ENCODE measurements at places on chromosomes 6 and 20.
A peak's percentile ranks its signal among the peaks of the same experiment; 100 is the strongest.

- no peak for DNase-seq
These were observed 70.9 kb downstream of the JARID2 start for GRCh38 chr6:15316754-15317153.

GRCh38 chr6:36280467-36280866, 10.6 kb downstream of the PNPLA1 start:
- no peak for DNase-seq

DNA sequence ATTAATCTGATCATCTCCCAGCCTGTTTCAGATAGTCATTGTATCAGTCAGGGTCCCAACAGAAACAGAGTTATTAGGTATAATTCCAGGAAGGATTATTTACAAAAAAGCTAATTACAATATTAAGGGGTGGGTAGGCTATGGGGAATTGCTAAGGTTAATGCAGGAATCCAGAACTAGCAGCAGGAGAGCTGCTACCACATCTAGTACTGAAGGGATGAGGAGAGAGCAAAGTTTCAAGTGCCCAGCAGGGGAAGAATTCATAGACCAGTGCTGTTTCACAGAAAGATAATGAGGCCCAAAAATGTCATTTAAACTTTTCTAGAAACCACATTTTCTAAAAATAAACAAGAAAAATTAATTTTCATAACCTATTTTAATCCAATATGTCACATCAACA, 284.2 kb downstream of the HACE1 start:
- DNase-seq = no peak

DNA sequence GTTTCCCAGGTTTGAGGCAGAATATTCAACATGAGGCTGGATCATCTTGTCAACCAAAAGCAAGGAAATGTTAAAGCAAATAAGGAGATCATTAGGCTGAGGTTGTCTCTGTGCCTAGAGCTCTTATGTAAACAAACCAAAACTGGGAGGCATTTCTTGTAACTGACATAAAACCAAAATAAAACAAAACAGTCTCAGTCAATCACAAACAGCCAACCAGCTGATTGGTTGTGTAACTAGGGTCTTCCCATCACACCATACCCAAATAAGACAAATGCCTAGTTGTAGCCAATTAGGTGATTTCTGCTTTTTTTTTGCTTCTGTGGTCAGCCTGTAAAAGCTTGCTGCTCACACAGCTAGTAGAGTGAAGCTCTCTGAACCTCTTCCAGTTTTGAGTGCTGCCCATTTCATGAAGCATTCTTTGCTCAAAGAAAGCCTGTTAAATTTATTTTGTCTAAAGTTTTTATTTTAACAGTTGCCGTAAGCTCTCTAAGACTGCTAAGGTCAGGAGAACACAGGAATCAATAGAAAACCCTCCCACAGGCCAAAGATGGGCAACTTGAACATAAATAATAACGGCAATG, 8.9 kb upstream of the FITM2 start:
- no peak for DNase-seq

GRCh38 chr6:132505158-132505557, 7.8 kb downstream of the STX7 start:
- no peak for DNase-seq

DNA sequence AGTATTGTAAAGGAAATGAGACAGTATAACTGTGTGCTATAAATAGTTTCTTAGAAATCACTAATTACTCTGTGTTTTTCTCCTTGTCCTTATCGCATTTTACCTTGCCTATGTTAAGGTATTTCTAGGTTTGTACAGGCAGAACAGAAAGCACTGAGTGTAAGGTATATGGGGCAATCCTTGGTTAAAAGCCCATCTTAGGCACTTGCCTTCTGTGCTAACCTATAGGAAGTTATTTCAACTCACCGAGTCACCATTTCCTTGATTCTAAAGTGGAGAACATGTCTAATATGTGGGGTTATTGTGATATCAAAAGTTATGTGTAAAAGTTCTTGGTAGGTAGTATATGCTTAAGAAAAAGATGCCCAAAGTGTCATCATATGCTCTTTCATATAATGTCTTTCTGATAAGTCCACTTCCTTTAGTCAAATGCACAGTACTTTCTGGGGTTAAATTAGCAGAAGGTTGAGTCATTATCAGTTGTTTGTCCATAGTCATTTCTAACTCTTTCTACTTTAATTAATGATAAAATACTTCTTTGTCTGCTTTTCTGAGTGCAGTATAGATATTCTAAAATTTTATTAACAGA, 276.4 kb downstream of the UTRN start:
- DNase-seq = no peak

- DNase-seq = no peak
These were observed 32.3 kb downstream of the FRMD1 start for GRCh38 chr6:168046696-168047095.

DNA sequence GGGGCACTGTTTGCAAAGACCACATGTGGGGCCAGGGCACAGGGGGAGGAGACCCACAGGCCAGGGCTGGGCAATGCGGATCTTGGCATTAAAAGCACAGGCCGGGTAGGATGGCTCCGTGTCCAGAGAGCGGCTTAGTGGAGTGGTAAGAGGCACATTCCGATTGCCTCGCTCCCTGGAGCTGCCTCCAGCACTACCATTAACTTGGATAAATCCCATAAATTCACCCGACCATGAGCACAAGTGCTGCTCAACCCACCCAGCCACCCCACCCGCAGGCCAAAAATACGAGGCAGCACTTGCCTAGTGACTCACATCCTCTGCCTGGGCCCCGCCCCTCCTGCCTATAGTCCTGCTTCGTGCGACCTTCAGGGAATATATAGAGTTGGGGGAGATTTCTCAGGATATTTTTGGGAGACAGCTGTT, 67.5 kb upstream of the QKI start:
- no peak for DNase-seq

DNA sequence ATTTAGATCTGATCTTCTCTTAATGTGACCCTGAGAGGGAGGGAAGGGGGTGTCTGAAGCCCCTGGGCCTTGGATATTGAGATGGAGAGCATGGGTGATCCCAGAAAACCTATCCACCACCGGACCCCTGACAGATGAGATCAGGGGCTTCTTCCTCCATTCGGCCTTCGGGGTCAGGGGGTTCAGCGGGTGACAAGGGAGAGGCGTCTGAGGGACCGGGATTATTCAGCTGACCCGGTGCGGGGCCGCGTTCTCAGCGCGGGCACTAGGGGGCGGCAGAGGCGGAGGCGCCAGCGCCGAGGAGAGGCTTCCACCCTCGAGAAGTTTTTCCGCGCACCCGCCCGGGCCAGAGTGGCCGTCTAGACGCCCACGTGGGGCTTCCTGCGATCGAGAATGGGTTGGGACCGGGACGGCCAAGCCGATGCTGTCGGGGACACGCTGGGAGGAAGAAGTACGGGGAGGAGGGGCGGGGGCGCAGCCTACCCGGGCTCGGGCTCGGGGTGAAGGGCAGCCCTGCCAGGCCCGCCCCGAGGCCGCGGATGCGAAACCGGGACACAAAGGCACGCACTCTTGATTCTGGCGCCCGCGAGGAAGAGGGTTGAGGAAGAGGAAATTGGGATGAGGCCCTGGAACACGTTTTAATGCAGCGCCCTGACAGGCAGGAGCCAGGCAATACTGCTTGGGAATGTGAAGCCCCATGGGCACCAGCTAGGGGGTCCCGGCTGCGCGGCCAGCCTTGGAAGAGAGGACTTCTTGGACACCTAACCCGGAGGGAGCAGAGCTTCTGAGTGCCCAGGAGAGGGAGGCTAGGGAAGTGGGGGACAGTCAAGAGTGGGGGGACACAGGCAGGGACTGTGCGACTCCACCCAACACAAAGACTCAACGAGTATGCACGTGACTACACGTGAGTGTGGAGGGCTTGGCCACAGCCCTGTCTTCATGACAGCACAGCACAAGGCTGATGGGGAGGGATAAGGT, 30.6 kb downstream of the COL11A2 start:
- DNase-seq = peak; percentile 75

DNA sequence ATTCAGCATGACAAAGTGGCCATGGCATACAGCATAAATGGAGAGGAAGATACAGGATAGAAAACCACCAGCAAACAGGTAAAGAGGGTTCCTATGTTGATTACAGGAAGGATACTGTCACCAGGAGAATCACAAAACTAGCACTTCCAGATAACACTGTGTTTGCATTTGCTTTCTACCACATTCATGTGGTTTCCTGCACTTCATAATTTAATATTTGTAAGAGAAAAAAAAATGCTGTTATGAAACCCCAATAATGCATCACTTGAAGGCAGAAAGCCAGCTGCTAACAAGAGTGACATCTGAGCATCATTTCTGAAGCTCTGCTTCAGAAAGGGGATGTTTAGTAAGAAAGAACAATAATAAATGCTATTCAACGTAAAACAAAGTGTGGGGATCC, 106.6 kb downstream of the ATXN1 start:
- DNase-seq = no peak

DNA sequence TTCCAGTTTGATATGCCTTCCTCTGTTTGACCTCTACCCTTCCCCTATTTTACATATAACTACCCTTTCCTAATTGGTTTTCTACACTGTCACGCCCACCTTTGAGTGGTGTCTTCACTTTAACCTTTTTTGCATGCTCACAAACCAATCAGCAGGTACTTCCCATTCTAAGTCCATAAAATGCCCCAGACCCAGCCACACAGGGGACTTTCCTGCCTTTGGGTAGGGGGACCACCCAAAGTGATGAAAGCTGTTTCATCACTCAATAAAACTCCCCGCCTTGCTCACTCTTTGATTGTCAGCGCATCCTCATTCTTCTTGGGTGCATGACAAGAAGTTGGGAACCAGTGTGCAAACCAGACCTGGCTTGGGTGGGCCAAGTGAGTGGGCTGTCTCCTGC, 20.5 kb upstream of the SNRPC start:
- no peak for DNase-seq

GRCh38 chr20:63978319-63979228, 868 bp downstream of the SAMD10 start:
- no peak for DNase-seq

GRCh38 chr20:60868316-60868891, 383.7 kb upstream of the CDH4 start:
- no peak for DNase-seq
